Ovary (tissue), 10 donors: ENCODE measurements at places on chromosomes 13 and 19. TPM values are rescaled to one million over a fixed set of nuclear protein-coding genes. Genes with fewer than 3 reads are reported as not detected.
A peak's percentile ranks its signal among the peaks of the same experiment; 100 is the strongest.

Gene ENOX1
- 3.6 TPM for total RNA-seq

Gene GJB2
- total RNA-seq = not detected

Gene TRPC4
- 5.5 TPM for total RNA-seq

Gene LRRC4B
- total RNA-seq = 3.4 TPM

GRCh38 chr19:33662391-33663092 lies 40.8 kb downstream of the CHST8 start:
- DNase-seq = no peak

DNA sequence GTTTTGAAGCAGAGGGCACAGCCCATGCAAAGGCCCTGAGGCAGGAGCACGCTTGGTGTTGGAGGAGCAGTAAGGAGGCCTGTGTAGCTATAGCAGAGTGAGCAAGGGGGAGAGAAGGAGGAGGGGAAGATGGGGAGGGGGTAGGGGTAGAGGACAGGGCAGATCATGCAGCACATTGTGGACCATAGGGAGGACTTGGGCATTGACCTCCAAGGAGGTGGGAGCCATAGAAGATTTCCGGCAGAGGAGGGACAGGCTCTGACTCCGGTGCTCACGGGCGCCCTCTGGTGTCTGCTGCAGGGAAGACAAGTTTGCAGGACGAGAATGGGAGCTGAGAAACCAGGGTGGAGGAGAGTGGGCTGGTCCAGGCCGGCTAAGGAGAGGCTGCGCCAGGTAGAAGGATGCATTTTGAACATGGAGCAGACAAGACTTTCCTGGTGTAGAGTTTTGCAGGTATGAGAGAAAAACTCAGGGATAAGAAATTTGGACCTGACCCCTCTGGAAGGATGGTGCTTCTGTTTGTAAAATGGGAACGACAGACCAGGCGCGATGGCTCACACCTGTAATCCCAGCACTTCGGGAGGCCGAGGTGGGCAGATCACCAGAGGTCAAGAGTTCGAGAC lies 13.7 kb upstream of the CREB3L3 start:
- DNase-seq = peak; percentile 80

DNA sequence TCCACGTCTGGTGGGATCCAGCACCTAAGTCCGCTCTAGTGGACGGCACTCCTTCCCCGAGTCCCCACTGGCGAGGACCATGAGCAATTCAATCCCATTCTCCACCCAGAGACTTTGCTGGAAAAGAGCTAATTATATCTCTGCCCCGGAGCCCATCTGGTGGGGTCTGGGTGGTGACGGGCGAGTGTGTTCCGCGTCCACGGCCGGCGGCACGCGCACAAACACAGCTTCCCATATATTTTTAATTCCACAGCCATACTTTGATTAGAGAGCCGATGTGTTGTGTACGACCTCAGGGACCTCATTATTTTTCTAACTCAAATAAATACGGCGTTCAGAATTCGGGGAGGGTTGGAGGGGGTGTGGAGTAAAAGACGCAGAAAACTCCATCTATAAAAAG lies 64.1 kb upstream of the ADGRE5 start:
- DNase-seq = no peak

GRCh38 chr13:54511366-54511765 lies 1482.8 kb downstream of the OLFM4 start:
- DNase-seq = no peak
